Esophagus muscularis mucosa (tissue), 4 donors: ENCODE measurements at places on chromosomes 4 and X.

DNA sequence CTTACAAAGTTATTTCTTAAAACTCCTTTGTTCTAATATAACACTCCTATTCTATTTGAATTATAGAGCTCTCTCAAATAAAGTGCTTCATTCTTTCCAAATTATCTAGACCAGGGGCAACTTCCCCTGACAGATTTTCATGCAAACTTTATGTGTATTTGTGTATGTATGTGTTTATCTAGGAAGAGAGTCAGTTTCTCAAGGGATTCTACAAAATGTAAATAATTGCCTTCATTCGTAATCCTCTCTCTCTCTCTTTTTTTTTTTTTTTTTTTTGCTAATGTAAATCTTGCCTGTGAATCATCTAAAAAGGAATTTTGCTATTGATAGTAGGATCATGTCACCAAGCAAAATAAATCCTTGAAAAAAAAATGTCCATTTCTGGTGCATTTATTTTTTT is 38.9 kb upstream of the RBPJ start:
- H3K36me3 ChIP-seq = no peaks in the 10 kb centered on the region
- H3K4me3 ChIP-seq = no peak overlapping the region

- H3K4me3 ChIP-seq = no peak overlapping the region
- DNase-seq = no peak
Measured at GRCh38 chrX:85611926-85612325, 232.5 kb upstream of the POF1B start.

DNA sequence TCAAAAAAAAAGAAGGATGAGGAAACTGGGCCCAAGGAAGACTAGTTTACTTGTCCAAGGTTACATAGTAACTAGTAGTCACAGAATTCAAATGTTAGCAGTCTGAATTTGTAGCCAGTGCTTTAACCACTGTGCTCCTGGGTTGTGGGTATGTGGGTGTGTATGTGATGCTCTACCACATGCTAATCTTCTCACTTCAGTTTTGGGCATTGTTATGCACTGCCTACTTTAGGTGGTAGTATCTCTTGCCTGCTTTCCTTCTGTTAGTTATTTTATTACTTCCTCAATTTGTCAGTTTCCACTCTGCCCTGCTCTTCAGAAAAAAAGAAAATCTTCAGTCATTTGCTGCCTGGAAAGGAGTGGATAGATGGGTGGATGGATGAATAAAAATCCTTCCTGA is 219.2 kb downstream of the RPA4 start:
- no peaks in the 10 kb centered on the region for H3K36me3 ChIP-seq
- H3K27ac ChIP-seq = no peak overlapping the region
- H3K4me1 ChIP-seq = no peaks in the 10 kb centered on the region
- H3K27me3 ChIP-seq = no peaks in the 10 kb centered on the region

GRCh38 chr4:24704149-24704548 is 91.2 kb upstream of the SOD3 start:
- no peak for DNase-seq
- H3K4me1 ChIP-seq = no peaks in the 10 kb centered on the region
- H3K27me3 ChIP-seq = no peaks in the 10 kb centered on the region
- H3K36me3 ChIP-seq = no peaks in the 10 kb centered on the region
- no peak overlapping the region for H3K4me3 ChIP-seq

GRCh38 chrX:118129681-118130080 is 13.1 kb upstream of the KLHL13 start:
- no peak overlapping the region for H3K4me3 ChIP-seq
- H3K27me3 ChIP-seq = no peaks in the 10 kb centered on the region
- H3K36me3 ChIP-seq = no peaks in the 10 kb centered on the region
- H3K27ac ChIP-seq = no peak overlapping the region
- no peaks in the 10 kb centered on the region for H3K4me1 ChIP-seq

- H3K4me3 ChIP-seq = no peak overlapping the region
- DNase-seq = no peak
Measured at GRCh38 chr4:8508266-8508665, 67.7 kb downstream of the TRMT44 start.

GRCh38 chrX:22758807-22759481 is 240.8 kb upstream of the DDX53 start:
- no peaks in the 10 kb centered on the region for H3K36me3 ChIP-seq
- no peak for DNase-seq
- no peaks in the 10 kb centered on the region for H3K27me3 ChIP-seq

GRCh38 chr4:7425124-7425523 is 9.6 kb downstream of the PSAPL1 start:
- no peak overlapping the region for H3K4me3 ChIP-seq
- DNase-seq = no peak
- no peaks in the 10 kb centered on the region for H3K27me3 ChIP-seq
- no peak overlapping the region for H3K27ac ChIP-seq
- no peaks in the 10 kb centered on the region for H3K36me3 ChIP-seq
- peaks cover 8% of the 10 kb centered on the region for H3K4me1 ChIP-seq

DNA sequence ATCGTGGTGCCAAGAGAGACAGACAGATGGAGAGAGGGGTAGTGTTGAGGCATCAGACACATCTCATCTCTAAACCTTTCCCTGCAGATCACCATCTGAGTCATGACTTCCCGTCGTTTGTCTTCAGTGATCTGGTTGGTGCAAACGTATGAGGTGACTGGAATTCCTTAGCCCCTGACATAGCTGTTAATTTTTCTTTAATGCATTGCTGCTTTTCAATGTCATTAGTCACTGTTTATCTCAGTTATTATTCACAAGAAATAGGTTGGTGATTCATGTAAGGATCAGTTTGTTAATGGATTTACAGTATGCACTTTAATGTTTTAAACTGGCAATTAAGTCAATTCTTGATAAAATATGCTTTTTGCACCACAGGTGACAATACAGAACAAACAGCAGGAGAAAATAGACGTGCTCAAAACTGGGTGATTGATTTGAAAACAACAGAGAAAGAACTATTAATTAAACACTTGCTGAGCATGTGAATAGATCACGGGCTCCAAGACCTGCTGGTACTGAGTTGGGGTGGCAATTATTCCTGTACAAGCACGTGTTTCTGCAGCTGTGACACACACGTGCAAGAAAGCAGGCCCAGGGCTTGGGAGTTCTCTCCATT is 1.3 kb upstream of the TMEM154 start:
- H3K36me3 ChIP-seq = no peaks in the 10 kb centered on the region
- peaks cover 4% of the 10 kb centered on the region for H3K4me1 ChIP-seq
- no peak overlapping the region for H3K27ac ChIP-seq
- no peak overlapping the region for H3K4me3 ChIP-seq

DNA sequence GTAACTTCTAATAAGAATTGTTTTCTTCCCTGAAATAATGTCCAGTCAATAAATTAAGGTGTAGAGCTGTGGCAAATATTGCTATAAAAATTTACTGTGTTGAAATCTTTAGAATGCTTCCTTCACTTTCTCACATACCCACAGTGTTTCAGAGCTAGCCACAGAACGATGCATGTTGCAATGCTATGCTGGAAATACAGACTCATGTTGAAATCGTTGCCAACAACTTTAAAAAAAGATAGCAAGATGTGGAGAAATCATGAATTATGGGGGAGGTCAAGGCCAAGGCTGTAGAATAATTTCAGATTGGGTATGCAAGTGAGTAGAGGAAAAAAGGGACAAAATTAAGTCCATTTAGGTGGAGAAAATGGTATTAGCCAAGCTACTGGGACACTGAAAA is 204.8 kb downstream of the VEGFC start:
- H3K4me3 ChIP-seq = no peak overlapping the region
- H3K27ac ChIP-seq = no peak overlapping the region
- H3K4me1 ChIP-seq = no peaks in the 10 kb centered on the region
- H3K36me3 ChIP-seq = no peaks in the 10 kb centered on the region
